Suprapubic skin (tissue), 4 donors: ENCODE measurements at places on chromosomes 2 and 18.

DNA sequence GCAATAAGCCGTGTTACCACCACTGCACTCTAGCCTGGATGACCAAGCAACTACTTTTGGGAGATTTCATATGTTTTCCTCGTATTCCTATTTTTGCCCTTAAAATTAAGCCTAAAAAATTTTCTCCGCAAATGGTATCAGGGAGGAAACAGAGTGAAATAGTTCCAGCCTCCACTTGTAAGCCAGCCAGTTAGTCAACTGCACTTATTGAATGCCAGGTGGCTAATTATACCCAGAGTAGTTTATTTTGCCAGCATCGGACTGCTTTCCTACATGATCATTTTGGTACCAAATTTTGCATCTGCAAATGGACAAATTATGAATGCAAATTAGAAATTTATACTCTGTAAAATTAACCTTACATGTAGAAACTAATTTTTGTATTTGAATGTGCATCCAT is 90.2 kb upstream of the ARHGAP28 start:
- DNase-seq, result no peak

- DNase-seq, result no peak
These were observed 16.9 kb downstream of the SLC4A1AP start for GRCh38 chr2:27680571-27680970.

DNA sequence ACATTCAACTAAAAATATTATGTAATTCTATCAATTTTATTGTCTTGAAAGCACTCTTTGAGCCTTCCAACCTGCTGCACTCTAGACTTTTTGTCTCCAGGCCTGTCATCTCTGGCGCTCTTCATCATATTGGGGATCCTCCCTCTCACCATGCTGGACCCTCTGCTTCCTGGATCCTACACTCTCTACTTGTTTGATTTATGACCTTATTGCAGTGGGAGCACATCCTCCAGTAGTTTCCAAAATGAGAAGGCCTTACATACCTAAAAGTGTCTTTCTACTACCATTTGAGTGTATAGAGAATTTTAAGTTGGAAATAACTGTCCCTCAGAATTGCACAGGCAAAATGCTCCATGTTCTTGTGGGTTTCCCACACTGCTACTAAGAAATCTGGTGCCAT is 25.2 kb downstream of the PNO1 start:
- no peak for DNase-seq

GRCh38 chr2:105575499-105576025 is 169.2 kb upstream of the NCK2 start:
- DNase-seq, result no peak

DNA sequence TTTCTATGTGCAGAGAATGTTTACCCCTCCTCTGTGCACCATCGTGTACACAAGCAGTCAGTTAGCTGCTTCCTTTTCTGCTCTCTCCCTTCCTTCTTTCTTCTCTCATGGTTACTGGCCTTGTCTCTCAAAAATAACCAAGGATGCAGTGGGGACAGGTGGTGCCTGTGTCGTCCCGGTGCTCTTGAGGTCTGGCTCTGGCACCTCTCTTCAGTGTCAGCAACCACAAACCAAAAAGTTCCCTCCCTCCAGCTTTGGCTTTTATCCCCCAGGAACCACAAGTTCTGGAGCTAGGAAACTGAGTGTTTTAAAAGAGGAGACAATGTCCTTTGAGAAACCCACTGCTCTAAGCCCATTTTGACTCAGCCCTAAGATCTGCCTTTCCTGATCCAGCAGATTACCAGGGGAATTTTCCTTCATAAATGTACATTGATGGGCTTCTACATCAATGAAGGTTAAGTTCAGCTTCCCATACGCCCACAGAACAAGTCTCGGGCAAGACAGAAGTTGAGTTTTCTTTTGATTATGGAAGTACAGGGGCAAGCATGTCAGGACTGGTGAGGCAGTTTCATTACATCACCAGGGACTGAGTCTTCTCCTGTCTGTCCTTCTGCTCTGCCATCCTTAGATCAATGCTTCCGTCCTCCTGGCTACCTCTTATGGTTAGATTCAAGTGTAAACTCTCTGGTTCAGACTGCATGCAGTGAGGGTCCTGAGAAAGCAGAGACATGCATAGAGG is 232.2 kb downstream of the SETBP1 start:
- no peak for DNase-seq
